ENCODE measurements at places on chromosomes 4 and X.

DNA sequence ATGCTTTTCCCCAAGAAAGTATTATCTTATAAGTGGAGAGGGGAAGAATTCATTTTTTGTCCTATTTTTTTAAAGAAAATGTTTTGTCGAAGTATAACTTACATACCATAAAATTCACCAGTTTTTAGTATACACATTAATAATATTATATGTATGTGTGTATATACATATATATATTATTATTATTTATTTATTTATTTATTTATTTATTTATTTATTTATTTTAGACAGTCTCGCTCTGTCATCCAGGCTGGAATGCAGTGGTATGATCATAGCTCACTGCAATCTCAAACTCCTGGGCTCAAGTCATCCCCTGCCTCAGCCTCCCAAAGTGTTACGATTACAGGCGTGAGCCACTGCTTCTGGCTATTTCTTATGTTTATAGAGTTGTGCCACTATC lies 334.1 kb downstream of the ZNF674 start:
- DNase-seq = no peak

DNA sequence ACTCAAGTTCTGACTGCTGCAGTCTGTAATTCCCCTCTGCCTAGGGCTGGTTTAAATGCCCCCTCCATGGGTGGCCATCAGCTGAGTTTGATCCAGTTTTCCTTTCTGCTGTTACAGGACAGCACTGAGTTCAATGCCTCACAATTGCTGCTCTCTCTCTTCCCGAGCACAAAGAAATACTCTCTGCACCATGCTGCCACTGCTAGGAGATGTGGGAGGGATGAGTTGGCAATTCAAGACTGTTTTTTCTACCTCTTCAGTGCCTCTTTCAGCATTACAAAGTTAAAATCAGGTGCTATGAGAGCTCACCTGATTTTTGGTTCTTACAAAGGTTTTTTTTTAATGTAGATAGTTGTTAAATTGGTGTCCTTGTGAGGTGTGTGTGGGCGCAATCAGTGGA lies 24.3 kb downstream of the CYSLTR1 start:
- DNase-seq = no peak

GRCh38 chrX:66498672-66499296 lies 140.1 kb downstream of the EDA2R start:
- no peak for DNase-seq

DNA sequence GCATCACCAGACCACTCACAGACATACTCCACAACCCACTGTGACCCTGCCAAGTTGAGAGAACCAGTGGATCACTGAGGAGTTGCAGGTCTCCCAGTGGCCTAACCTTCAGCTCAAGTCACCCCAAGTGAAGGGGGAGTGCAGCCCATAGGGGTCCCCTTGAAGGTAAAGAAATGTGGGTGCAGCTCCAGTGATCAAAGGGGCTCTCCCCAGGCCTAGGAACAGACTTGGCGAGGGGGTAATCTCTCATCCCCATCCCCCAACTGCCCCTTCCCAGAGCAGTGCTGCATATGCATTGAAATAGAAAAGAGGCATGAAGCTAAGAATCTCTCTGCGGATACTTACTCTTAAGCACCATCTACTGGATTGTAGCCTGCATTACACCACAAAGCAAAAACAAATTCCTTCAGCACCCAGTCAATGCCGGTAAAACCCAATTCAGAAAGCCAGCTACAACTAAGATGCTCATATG lies 27.0 kb downstream of the MAGEE1 start:
- no peak for DNase-seq

DNA sequence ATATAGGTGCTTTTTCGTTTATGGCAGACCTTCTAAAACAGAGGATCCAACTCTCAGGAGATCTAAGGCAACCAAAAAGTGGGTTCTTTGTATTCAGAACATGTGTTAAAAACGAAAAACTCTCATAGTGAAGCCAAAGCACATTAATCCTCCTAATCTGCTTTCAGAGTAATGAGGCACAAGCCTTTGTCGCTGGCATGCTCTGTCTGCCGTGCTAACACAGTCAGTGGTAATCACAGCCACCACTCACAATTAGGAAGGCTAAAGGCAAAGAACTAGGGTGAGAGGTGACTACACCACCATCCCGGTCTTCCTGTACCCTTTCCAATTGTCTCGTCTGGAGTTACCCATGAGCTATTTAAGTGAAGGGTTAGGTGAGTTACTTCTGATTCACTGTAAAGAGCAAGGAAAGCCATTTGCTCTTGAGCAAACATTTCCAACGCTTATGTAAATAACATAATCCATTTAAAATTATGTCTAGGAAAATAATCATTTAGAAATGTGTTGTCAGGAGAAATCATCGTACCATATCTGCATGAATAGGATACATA lies 40.7 kb downstream of the NPY2R start:
- DNase-seq = no peak

DNA sequence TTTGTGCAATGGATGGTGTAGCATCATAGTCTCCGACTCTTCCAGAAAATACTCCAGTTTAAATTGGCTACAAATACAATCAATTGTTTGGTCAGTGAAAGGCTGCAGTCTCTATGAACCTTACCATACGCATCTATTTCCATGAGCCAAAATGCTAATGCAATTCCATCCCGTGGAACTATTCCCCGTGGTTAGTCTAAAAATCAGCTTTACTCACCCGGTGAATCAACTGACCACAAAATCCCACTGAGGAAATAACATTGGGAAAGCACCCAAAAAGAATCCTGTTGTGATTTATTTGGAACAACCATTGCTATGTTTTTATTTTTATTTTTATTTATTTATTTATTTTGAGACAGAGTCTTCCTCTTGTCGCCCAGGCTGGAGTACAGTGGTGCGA lies 87.1 kb downstream of the DHX15 start:
- DNase-seq = no peak

DNA sequence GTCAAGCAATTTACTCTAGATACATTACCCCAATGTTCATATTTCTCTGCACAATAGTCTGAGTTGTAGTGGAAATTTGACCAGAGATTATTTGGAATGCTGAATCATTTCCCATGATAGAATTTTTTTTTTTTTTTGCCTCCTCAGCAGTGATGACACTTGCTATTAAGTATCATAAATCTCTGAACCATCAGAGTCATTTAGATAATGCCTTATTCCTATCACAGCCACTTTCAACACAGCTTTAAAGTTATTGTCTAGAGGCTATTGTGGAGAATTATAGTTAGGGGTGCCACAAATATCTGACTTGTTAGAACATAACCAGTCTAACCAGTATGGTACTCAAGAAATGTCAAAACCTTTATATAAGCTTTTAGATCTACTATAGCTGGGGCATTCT lies 79.8 kb downstream of the LCORL start:
- DNase-seq = no peak

DNA sequence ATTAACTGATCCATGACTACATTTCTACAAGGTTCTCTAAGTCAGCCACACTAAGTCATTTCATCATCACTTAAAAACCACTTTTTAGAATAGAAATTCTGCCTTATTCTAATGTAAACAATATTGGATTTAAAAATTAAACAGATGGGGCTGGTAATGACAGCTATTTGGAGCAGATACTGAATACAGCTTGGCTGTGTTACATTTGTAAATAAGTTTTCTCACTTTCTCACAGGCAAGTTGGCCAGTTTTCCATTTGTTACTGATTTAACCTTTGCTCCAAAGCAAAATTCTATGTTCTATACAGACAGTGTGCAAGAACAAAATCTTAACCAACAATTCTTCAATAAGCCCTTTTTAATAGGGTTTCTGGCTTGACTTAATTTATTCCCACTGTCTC lies 370.7 kb downstream of the GRIA2 start:
- DNase-seq = no peak

GRCh38 chrX:147803948-147804347 lies 107.8 kb upstream of the FMR1 start:
- no peak for DNase-seq

GRCh38 chr4:140326395-140326993 lies 47.0 kb upstream of the SCOC start:
- DNase-seq = no peak

DNA sequence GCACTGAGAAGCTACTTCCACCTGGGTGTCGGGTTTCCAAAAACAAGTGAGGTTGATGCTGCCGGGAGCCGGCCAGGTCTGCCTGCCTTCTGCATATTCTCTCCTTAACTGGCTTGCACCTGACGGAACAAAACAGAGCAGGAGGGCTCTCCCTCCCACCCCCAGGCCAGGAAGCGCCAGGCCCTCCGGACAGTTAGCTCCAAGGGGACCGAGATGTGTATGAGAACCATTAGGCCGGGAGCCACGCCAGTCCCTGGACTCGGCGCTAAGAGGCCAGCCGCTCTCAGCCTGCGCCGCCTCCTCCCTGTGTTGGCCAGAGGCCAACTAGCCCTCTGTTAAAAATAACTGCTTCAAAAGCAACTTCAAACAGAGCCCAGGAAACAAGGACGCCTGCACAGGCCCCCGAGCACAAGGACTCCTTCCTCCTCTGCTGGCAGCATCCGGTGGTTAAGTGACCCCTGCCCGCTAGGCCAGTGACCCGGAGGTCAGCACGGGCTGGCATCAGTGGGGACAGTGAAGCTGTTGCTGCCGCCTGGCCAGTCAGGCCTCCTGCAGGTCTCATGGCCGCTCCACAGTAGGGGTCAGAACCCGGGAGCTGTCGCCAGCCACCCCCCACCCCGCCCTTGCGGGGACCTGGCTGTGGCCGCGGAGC lies 107.9 kb downstream of the ABLIM2 start:
- no peak for DNase-seq

DNA sequence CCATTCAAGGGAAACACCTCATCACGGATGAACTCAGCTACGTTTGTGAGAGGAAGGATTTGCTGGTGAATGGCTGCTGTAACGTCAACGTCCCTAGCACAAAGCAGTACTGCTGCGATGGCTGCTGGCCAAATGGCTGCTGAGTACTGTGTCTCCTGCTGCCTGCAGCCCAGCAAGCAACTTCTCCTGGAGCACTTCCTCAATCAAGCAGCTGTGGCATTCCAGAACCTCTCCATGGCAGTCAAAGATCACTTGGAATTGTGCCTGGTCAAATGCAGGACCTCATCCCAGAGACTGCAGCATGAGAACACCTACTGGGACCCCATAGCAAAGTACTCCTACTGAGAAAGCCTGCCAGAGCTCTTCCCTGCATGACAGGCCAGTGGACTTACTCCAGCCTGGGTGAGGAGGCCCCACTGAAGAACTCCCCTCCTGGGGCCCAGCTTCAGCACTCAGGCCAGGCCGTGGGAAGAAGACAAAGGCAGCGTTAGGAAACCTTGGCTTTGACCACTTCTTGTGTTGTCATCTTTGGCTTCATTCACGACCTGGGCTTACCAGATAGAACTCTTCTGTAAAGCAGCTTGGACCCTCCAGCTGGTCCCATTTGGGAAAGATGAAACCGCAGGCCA lies 244.3 kb downstream of the RBMX2 start:
- no peak for DNase-seq

- no peak for DNase-seq
Observed at GRCh38 chrX:17860179-17860780, 818 bp downstream of the RAI2 start.

- DNase-seq = no peak
Observed at GRCh38 chr4:80484712-80485111, 149.2 kb downstream of the CFAP299 start.

DNA sequence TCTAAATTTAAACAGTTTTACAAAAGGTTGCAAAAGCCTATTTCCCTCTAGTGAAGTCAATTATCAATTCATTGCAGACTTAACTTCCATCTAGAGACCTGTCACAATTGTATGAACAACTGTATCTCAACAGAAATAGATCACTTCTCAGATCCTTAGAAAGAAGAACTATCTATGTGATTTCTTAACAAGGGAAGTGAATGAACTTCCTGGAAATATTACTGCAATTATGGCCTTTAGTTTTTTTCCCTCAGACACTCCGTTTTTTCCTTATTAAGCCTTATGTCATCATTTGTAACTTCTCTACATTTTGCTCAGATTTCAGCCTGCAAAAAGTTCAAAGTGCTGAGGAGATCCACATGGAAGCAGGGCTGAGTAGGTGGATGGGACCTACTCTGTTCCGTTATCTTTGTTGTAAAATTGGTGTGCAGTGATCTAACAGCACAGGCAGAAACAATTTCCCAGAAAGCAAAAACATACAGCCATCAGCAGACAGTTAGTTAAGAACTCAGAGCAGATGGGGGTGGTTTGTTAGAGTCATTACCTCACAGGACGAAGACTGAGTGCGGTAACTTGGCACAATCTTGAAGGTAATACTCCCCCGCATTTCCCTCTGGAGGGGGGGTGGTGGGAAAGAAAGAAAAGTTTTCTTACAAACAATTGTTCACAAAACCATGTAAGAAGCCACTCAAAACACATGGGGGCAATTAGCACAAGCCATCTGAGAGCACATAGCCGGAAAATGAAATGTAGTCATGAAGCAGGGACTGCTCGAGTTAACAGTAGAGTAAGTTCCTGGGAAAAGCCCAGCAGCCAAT lies 112.3 kb downstream of the NYX start:
- no peak for DNase-seq

GRCh38 chrX:106612393-106612763 lies 600 bp downstream of the RADX start:
- no peak for DNase-seq

DNA sequence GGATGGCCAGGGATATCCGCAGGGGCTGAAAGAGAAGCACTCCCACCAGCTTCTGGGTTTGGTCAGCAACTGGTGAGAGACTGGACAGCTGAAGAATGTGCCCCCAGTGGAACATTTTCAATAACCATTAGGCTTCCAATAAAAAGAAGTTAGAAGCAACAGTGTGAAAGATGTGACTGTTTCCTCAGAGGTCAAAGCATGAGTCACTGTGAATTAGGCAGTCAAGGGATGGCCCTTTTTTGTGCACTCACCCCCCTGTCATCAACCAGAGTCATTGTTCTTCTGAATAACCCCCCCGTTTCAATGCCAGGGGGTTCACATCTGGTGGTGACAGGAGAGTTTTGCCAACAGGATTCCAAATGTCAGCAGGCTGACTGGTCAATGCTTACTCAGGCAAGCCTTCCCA lies 74.6 kb upstream of the SH3RF1 start:
- DNase-seq = no peak

GRCh38 chr4:156098805-156099204 lies 145.1 kb upstream of the CTSO start:
- DNase-seq = no peak

GRCh38 chrX:39204353-39204752 lies 403.1 kb downstream of the MID1IP1 start:
- no peak for DNase-seq

DNA sequence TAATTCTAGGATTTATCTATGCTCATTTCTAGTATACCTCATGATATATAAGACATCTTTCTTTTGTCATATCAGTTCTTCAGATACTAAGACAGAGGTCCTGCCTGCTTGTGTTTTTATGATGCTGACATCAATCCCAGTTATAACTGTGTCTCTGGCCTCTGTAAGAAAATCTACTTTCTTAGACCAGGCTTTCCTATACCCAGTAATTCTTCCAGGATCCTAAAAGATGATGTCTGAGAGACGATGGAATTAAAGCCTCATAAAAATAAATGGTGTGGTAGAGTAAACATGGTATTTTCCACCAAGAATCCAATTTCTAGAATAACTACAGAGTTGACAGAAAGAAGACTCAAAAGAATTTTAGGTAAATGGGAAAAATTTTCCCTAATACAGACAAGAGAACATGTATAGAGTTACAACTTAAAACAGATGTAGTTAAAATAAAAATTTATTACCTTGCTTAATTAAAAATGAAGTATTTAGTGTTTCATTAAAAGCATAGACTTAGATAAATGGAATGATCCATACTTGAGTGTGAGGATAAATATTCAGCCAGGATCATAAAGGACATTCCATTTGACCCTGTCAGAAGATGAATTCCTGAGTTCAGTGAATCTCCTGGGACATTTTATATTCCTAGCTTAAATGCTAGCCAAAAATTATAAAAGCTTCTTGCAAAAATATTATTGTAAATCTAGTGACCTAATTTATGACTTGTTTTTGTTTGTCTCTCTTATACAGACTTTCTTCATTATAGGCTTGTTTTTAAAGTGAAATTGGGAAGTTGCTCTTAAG lies 137.4 kb downstream of the PDLIM5 start:
- no peak for DNase-seq

All from cortex of kidney (tissue), 1 donor.